ENCODE measurements at places on chromosomes 5 and 9. TPM values are rescaled to one million over a fixed set of nuclear protein-coding genes. Genes with fewer than 3 reads are reported as not detected.

The PCDHA9 gene
- 0.25 TPM for total RNA-seq

The LTC4S gene
- total RNA-seq = 2.2 TPM

GRCh38 chr5:27708534-27708933 is 670.1 kb upstream of the CDH9 start:
- no peak overlapping the region for H3K27ac ChIP-seq
- peak; percentile 20 for DNase-seq
- no peaks in the 10 kb centered on the region for H3K4me1 ChIP-seq
- no peak overlapping the region for H3K4me3 ChIP-seq
- no peaks in the 10 kb centered on the region for H3K36me3 ChIP-seq

DNA sequence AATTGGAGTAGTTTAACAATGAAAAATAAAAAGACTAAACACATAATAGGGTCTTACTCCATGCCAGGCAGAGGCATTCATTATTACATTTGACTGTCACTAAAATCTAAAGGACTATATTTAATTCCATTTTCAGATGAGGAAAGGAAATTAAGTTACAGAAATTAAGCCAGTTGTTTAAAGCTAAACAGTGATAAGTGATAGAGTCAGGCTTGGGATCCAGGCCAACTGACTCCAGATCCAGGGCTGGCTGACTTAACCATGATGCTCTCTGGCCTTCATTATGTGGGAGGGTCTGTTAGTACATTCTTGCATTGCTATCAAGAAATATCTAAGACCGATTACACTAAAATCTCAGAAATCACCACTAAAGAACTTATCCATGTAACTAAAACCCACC is 107.2 kb downstream of the ARHGEF28 start:
- H3K4me1 ChIP-seq = peaks cover 18% of the 10 kb centered on the region
- no peak overlapping the region for H3K4me3 ChIP-seq
- DNase-seq = no peak
- no peak overlapping the region for H3K27ac ChIP-seq
- peaks cover 6% of the 10 kb centered on the region for H3K36me3 ChIP-seq

GRCh38 chr5:6321078-6321477 is 57.3 kb downstream of the MED10 start:
- H3K4me1 ChIP-seq = no peaks in the 10 kb centered on the region
- H3K4me3 ChIP-seq = no peak overlapping the region
- H3K27me3 ChIP-seq = peaks cover 23% of the 10 kb centered on the region
- H3K36me3 ChIP-seq = no peaks in the 10 kb centered on the region
- DNase-seq = no peak
- no peak overlapping the region for H3K27ac ChIP-seq

- peaks cover 20% of the 10 kb centered on the region for H3K4me1 ChIP-seq
- H3K27ac ChIP-seq = peak overlapping the region; percentile 96
- peak overlapping the region; percentile 98 for H3K4me3 ChIP-seq
- peak; percentile 98 for DNase-seq
- no peaks in the 10 kb centered on the region for H3K27me3 ChIP-seq
These were observed 112.7 kb downstream of the NR6A1 start for GRCh38 chr9:124658165-124659017.

- peak; percentile 2 for DNase-seq
- no peak overlapping the region for H3K27ac ChIP-seq
- H3K27me3 ChIP-seq = no peaks in the 10 kb centered on the region
- H3K4me3 ChIP-seq = no peak overlapping the region
- H3K4me1 ChIP-seq = peaks cover 16% of the 10 kb centered on the region
- peaks cover 11% of the 10 kb centered on the region for H3K36me3 ChIP-seq
These were observed 490 bp downstream of the ICE1 start for GRCh38 chr5:5422819-5423515.

The PCSK1 gene
- total RNA-seq = 4.4 TPM

- no peaks in the 10 kb centered on the region for H3K36me3 ChIP-seq
- H3K4me3 ChIP-seq = no peak overlapping the region
- no peak overlapping the region for H3K27ac ChIP-seq
- DNase-seq = peak; percentile 66
These were observed 75.4 kb upstream of the ANKH start for GRCh38 chr5:14946815-14947620.

GRCh38 chr5:164076556-164076955 is 571.1 kb downstream of the MAT2B start:
- no peaks in the 10 kb centered on the region for H3K4me1 ChIP-seq
- no peak overlapping the region for H3K27ac ChIP-seq
- DNase-seq = no peak
- H3K36me3 ChIP-seq = no peaks in the 10 kb centered on the region

The GTF3C5 gene
- 55.4 TPM for total RNA-seq

The FYB1 gene
- total RNA-seq = 0.32 TPM

GRCh38 chr9:18848657-18849056 is 184.4 kb downstream of the SAXO1 start:
- H3K4me1 ChIP-seq = no peaks in the 10 kb centered on the region
- H3K27me3 ChIP-seq = peaks cover under 1% of the 10 kb centered on the region
- H3K27ac ChIP-seq = no peak overlapping the region
- no peaks in the 10 kb centered on the region for H3K36me3 ChIP-seq

The WDR31 gene
- 2.9 TPM for total RNA-seq

- H3K4me1 ChIP-seq = no peaks in the 10 kb centered on the region
- no peak overlapping the region for H3K27ac ChIP-seq
- peaks cover 29% of the 10 kb centered on the region for H3K27me3 ChIP-seq
- H3K4me3 ChIP-seq = no peak overlapping the region
These were observed 4.0 kb upstream of the TMEM250 start for GRCh38 chr9:136122425-136123383.

- H3K27ac ChIP-seq = no peak overlapping the region
- no peaks in the 10 kb centered on the region for H3K27me3 ChIP-seq
These were observed 1639.4 kb upstream of the C9orf72 start for GRCh38 chr9:29212397-29213387.

GRCh38 chr5:127993476-127993875 is 90.1 kb upstream of the SLC12A2 start:
- H3K36me3 ChIP-seq = no peaks in the 10 kb centered on the region
- H3K27ac ChIP-seq = no peak overlapping the region
- no peak for DNase-seq
- no peaks in the 10 kb centered on the region for H3K27me3 ChIP-seq
- H3K4me3 ChIP-seq = no peak overlapping the region

GRCh38 chr5:147997486-147997885 is 66.3 kb upstream of the SPINK5 start:
- no peaks in the 10 kb centered on the region for H3K27me3 ChIP-seq
- peaks cover 13% of the 10 kb centered on the region for H3K36me3 ChIP-seq
- H3K4me3 ChIP-seq = no peak overlapping the region
- H3K27ac ChIP-seq = no peak overlapping the region

DNA sequence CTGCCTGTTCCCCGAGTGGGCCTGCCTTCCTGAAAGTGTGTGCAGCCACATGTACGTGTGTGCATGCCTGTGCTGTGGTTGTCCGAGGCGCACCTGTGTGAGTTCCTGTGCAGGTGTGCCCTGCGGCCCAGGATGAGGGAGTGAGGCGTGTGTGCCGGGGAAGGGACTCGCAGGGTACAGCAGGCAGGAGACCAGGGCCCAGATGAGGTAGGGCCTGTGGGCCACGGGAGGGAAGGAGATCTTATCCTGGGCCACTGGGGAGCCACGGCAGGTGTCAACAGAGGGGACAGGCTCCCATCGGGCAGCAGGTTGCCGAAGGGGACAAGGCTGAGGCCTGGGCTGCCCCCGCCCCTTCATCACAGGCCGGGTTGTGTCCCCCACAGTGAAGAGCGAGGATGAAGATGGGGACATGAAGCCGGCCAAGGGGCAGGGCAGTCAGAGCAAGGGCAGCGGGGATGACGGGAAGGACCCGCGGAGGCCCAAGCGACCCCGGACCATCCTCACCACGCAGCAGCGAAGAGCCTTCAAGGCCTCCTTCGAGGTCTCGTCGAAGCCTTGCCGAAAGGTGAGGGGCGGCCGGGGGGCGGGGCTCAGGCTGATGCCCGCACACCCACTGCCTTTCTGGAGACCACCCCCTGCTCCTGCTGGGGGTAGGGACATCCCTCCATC is 79.2 kb downstream of the LMX1B start:
- H3K36me3 ChIP-seq = no peaks in the 10 kb centered on the region
- H3K4me1 ChIP-seq = no peaks in the 10 kb centered on the region
- no peaks in the 10 kb centered on the region for H3K27me3 ChIP-seq
- no peak for DNase-seq
- no peak overlapping the region for H3K27ac ChIP-seq

The KCNV2 gene
- not detected for total RNA-seq

DNA sequence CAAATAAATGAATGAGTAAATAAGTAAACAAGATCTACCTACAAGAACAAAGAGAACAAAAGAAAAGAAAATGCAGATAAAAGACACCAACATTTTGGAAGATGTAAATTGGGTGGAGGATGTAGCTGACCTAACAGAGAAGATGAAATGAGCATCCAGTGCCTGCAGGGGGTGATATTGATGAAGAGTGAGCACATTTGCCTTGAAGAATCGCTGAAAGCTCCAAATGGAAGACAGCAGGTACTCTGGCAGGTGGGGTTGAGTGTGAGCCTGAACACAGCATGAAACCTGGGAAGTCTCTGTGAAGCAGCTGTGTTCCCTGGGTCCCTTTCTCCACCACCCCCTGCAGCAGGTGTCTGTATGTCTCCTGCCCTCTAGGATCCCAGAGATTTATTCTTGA is 125.6 kb downstream of the NXNL2 start:
- H3K4me1 ChIP-seq = peaks cover 10% of the 10 kb centered on the region
- no peaks in the 10 kb centered on the region for H3K27me3 ChIP-seq
- no peaks in the 10 kb centered on the region for H3K36me3 ChIP-seq
- H3K4me3 ChIP-seq = no peak overlapping the region

The ZNG1A gene
- total RNA-seq = 41.2 TPM

GRCh38 chr5:143200781-143201398 is 202.6 kb downstream of the NR3C1 start:
- DNase-seq = peak; percentile 97
- peaks cover 45% of the 10 kb centered on the region for H3K4me1 ChIP-seq
- peak overlapping the region; percentile 84 for H3K27ac ChIP-seq
- H3K36me3 ChIP-seq = no peaks in the 10 kb centered on the region
- peak overlapping the region; percentile 15 for H3K4me3 ChIP-seq

GRCh38 chr9:77927265-77927664 is 104.3 kb downstream of the GNAQ start:
- H3K36me3 ChIP-seq = peaks cover 6% of the 10 kb centered on the region
- H3K4me3 ChIP-seq = no peak overlapping the region

GRCh38 chr9:131099102-131099606 is 2.8 kb downstream of the AIF1L start:
- H3K4me1 ChIP-seq = peaks cover 8% of the 10 kb centered on the region
- no peaks in the 10 kb centered on the region for H3K27me3 ChIP-seq
- H3K4me3 ChIP-seq = no peak overlapping the region
- H3K27ac ChIP-seq = no peak overlapping the region
- peaks cover 4% of the 10 kb centered on the region for H3K36me3 ChIP-seq

- H3K36me3 ChIP-seq = no peaks in the 10 kb centered on the region
- no peaks in the 10 kb centered on the region for H3K4me1 ChIP-seq
- no peak overlapping the region for H3K27ac ChIP-seq
These were observed 116.0 kb upstream of the LPCAT1 start for GRCh38 chr5:1639757-1640156.

- H3K27me3 ChIP-seq = no peaks in the 10 kb centered on the region
- H3K4me3 ChIP-seq = no peak overlapping the region
- DNase-seq = no peak
These were observed 106.4 kb downstream of the SMC2 start for GRCh38 chr9:104200456-104200994.

GRCh38 chr5:32506201-32506661 is 61.7 kb upstream of the ZFR start:
- H3K4me1 ChIP-seq = peaks cover 6% of the 10 kb centered on the region
- no peaks in the 10 kb centered on the region for H3K36me3 ChIP-seq
- H3K27ac ChIP-seq = no peak overlapping the region
- DNase-seq = no peak

The HSPA5 gene
- 1,788 TPM for total RNA-seq

GRCh38 chr5:31982621-31983020 is 191.5 kb downstream of the GOLPH3 start:
- peaks cover 27% of the 10 kb centered on the region for H3K36me3 ChIP-seq
- H3K4me1 ChIP-seq = peaks cover 17% of the 10 kb centered on the region
- H3K27me3 ChIP-seq = no peaks in the 10 kb centered on the region
- H3K27ac ChIP-seq = no peak overlapping the region
- no peak for DNase-seq

DNA sequence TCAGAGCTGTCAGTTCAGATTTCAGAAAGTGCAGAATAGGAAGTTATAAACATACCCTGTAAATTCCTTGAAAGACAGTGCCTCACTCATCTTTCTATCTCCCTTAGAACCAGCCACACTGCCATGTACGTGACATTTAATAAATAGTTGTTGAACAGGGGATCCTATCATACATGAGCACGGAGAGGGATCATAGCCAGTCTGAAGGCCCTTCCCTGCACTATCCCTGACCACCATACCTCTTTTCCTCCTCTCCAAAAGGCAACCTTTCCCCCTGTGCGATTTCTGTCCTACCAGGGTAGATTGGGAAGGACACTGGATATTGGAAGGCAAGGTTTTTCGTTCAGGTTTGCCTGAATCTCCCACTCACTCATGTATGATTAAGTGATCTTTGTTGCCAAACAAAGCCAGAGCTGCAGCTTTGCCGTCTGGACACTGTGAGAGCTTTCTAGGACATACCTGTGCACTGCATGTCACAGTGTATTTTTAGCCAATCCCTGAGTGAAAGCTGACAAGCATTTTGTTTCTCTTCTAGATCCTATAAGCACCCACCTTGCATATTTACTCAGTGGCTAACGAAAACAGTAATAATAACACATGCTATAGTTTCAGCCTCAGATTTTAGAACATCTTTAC is 986.5 kb upstream of the WWC1 start:
- DNase-seq = no peak
- no peaks in the 10 kb centered on the region for H3K36me3 ChIP-seq
- no peaks in the 10 kb centered on the region for H3K27me3 ChIP-seq
- H3K4me1 ChIP-seq = peaks cover 4% of the 10 kb centered on the region
- H3K27ac ChIP-seq = no peak overlapping the region
- H3K4me3 ChIP-seq = no peak overlapping the region

DNA sequence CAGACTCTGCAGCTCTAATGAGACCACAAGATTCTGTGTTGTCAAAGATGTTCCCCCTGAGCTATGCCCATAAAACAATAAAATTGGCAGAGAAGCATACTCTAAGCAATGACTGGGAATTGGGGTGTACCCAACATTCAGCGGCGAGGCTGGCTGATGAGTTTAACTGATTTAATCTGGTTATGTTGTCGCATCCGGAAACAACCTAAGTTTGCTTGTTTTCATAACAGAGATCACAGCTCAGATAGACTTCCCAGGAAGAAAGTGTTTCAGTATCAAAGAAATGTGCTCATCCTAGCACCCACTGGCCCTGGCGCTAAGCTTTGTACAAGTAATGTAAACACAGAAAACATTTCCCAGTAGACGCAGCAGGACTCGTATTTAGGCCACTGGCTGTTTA is 7.4 kb downstream of the SEMA5A start:
- no peak for DNase-seq
- H3K36me3 ChIP-seq = no peaks in the 10 kb centered on the region
- no peak overlapping the region for H3K4me3 ChIP-seq
- H3K27ac ChIP-seq = no peak overlapping the region

The DMXL1 gene
- 45.1 TPM for total RNA-seq

Measured in MCF 10A (cell line).